Left renal pelvis (tissue), 4 donors: ENCODE measurements at places on chromosomes 2 and 18.

DNA sequence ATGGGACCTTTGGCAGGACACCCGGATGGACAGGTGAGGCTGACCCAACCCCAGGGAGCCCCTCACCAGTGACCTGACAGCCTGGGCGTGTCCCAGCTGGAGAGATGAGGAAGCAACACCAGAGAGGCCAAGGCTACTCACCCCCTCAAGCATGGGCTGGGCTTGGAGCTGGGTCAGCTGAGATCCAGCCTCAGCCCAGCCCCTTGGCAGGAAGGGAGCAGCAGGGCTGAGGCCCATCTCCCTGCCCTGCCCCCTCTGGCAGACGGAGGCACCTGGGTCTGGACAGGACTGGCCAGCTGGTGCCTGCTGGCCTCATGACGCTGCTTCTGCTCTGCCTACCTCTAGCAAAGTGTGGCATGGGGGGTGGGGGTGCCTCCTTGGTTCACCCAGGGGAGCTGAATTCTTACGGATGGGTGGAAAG, 37.8 kb downstream of the HS6ST1 start:
- DNase-seq = no peak

DNA sequence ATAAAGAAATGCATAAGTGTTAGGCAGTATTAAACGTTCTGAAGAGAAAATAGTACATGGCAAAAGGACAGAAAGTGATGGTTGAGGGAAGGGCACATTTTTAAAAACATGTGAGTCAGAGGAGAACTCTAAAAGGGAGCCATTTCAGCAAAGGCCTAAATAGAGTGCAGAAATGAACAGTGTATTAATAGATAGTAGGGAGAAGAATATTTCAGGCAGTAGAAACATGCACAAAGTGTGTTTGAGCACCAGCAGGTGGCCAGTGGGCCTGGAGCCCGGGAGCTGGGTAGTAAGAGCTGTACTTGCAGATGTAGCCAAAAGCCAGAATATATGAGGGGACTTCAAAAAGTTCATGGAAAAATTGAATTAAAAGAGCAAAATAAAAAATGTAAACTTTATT, 288.1 kb upstream of the FIGN start:
- DNase-seq = no peak

DNA sequence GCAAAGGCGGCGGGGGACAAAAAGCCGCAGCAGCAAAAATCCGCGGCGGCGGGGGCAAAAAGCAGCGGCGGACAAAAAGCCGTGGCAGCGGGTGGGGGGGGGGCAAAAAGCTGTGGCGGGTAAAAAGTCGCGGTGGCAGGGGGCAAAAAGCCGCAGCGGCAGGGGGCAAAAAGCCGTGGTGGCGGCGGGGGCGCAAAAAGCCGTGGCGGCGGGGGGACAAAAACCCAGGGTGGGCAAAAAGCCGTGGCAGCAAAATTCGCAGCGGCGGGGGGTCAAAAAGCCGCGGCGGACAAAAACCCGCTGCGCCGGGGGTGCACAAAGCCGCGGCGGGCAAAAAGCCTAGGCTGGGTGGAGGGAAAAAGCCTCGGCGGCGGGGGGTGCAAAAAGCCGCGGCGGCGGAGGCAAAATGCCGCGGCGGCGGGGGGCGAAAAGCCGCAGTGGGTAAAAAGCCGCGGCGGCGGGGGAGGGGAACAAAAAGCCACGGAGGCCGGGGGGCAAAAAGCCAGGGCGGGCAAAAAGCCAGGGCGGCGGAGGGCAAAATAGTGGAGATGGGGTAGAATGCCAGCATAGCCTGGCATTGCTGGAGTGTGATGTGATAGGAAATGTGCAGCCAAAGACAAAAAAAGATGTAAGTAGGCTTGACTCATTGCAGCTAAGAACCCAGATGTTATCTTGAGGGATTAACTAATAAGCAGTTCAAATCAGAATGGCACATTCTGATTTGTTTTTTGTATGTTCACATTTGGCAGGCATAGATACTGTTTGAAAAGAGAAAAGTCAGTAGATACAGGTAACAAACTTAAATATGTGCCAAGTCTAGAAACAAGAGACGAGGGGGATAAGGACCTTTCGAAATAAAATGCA, 1076.3 kb downstream of the RPIA start:
- no peak for DNase-seq

DNA sequence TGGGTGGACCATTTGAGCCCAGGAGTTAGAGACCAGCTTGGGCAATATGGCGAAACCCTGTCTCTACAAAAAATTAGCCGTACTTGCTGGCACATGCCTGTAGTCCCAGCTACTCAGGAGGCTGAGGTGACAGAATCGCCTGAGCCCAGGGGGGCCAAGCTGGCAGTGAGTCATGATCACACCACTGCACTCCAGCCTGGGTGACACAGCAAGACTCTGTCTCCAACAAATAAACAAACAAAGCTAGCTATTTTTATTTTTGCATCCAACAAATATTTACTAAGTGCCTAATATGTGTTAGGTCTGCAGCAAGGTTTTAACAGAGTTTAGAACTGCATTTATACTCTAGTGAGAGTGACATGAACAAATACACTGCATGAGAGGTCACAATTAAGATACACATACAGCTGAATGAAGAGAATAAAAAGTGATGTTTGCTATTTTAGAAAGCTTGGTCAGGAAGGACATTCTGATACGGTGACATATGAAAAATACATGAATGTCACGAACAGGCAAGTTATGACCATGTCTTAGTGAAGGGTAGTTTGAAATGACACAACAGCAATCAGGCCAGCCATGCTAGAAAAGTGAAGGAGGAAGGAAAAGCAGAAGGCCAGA, 83.2 kb upstream of the FRZB start:
- DNase-seq = no peak

GRCh38 chr2:219228911-219229304, 528 bp downstream of the ATG9A start:
- DNase-seq = no peak

DNA sequence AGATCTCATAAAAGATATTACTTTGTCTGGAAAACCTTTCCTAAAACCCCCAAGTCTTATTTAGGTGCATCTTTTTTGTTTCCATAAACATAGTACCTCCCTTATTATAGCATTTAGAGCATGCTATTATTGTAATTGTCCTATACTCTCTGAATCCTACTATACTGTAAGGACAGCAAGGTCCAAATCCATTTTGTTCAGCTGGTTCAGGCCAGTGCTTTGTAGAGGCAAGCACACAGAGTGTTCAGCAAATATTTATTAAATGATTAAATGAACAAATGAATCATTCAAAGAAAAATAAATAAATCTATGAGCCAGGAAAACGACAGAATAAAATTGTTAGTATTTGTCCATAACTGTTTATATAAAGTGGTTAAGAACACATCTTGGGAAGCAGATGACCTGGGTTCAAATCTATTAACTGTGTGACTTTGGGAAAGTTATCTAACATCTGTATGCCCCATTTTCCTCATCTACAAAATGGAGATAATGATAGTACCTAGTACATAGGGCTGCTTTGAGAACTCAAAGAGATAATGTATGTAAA, 86.0 kb downstream of the COL3A1 start:
- no peak for DNase-seq

- no peak for DNase-seq
Observed at GRCh38 chr2:9709539-9710285, 78.9 kb upstream of the YWHAQ start.

DNA sequence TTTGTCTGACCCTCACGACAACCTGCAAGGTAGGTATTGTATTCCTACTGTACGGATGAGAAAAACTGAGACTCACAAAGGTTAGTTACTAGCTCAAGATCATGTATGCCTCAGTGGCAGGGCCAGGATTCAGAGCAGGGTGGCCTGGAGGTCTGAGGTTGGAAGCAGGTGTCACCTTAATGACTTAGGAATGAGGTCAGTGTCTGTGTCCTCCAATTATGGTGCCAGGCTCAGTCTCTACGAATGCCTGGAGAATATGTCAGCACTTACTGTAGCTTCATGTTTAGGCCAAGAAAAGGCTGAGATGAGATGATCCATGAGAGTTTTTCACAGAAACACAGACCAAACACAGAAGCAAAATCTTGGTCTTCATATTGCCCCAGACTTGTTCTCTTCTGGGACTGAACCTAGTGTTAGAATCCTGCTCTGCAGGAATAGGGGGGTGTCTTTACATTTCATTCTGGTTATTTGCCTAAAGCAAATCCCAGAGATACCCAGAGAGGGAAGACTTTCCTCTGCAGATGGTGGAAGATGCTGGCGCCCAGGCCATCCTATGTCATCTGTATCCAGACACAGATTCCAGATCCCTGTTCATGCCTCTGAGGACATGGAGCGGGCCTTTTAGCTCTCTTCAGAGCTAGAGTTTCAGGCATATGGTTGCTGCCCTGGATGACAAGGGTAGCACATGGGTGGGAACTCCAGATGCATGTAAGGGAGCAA, 16.3 kb upstream of the RAB10 start:
- no peak for DNase-seq

DNA sequence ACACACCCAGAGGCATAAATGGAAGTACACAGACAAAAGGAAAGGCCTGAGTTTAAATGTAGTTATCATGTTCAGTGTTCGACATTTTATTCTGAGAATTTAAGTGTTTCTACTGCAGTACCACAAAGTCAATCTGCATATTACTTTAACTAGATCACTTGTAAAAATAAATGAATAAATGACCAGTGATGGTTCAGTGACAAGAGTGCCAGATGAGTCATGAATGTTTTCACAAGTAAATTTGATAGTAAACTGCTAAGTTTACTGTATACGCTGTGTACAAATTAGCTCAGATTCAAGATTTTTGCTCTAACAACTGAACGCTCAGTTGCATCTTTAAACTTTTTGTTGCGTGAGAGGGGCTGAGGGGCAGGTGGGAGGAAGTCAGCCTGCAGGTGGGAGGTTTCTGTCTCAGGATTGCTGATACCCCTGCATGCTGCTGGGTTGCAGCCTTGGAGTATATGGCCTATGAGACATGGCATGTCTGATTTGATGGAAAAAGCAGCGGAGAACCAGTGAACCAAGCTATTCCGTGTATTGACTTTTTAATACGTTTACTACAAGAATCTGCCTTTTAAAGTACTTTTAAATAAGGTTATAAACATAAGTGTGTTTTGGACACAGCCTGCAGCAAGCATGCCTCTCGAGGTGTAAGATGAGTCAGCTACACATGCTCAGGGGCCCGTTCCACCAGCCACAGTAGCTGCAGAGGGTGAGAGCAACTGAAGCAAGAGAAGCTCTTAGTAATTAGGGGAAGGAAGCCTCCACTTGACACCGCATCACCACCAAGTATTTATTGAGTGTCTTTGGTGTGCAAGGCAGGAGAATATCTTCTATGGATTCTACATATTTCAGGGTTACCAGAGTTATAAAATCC, 245.1 kb downstream of the NEDD4L start:
- DNase-seq = no peak

DNA sequence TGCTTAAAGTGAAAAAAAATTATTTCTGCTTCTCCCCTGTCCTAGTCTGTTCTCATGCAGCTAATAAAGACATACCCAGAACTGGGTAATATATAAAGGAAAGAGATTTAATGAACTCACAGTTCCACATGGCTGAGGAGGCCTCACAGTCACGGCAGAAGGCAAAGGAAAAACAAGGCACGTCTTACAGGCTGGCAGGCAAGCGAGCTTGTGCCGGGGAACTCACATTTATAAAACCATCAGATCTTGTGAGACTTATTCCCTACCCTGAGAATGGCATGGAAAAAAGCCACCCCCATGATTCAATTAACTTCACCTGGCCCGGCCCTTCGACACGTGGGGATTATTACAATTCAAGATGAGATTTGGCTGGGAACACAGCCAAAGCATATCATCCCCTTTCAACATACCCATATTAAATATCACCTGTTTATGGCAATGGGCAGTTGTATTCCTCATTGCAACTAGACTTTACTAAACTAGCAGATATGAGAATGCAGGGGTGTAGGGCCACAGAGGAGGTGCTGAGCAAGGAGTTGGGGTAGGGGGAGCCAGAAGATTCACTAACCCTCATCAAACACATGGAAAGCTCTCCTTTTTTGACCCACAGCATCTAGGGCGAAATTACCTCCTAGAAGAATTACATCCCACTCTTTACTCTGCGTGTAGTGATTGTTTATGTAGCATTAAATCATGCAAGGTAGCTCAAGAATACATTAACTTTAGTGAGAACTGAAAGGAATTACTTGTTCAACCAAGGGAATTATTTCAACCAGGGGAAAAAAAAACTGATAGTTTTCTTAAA, 183.3 kb upstream of the DOK6 start:
- DNase-seq = no peak

DNA sequence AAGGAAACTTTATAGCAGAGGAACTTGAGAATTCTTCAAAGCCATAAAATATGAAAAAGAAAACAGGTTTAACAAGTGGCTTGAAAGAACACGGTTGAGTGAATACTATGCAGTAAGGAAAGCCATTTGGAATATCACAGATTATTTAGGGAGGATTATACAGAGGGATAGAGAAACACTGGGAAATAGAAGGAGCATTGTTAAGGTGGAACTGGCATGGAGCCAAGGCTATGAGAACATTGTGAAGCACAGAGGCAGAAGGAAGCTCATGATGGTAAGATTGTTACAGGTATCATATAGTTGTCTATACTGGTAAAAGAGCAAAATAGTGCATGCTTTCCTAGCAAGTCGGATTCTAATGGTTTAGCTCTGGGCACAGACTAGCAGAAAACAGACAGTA, 87.1 kb downstream of the SS18 start:
- DNase-seq = no peak

GRCh38 chr18:70221915-70222278, 16.4 kb upstream of the RTTN start:
- DNase-seq = no peak

DNA sequence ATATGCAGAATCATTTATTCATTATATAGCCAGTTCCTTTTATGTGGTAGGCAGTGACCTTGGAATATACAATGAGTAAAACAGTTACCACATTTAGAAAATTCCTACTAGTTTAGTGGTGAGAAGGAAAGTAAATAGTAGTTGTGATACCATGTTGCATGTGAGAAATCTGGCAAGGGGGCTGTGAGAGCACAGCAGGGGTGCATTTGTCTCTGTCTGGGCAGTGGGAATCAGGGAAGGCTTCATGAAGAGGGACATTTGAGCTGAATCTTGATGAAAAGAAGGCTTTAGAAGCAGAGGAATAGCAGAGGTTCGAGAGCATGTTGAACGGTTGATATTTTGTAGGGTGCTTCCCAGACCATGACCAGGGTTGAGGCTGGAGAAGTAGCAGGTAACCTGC, 78.7 kb downstream of the RAB3GAP1 start:
- no peak for DNase-seq

DNA sequence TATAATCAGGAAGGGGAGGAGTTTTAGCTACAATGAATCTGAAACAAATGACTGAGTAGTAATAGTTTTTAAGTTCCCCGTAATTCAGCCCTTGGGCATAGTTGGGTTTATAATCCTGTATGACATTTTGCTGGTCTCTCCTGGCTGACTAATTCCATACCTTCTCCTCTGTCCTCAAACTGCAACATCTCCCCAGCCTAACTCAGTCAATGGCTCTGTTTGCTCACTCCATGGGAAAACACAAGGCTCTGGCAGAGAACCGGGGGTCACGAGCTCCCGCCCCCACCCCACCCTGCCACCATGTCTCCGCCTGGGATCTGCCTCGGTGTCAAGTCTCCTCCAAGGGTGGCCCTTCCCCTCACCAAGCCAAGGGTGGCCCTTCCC, 168.6 kb downstream of the HDAC4 start:
- DNase-seq = no peak

GRCh38 chr2:207614824-207615223, 10.4 kb downstream of the METTL21A start:
- no peak for DNase-seq

- no peak for DNase-seq
Observed at GRCh38 chr2:237723602-237724001, 75.0 kb upstream of the RBM44 start.

- DNase-seq = no peak
Observed at GRCh38 chr2:234425639-234426603, 71.0 kb downstream of the ARL4C start.

GRCh38 chr2:72612614-72613160, 213.1 kb downstream of the EXOC6B start:
- DNase-seq = no peak
